H54 (cell line): ENCODE measurements at places on chromosomes 3 and 15.

- DNase-seq: peak; percentile 6
Measured at GRCh38 chr3:67357610-67358458, 296.6 kb downstream of the SUCLG2 start.

DNA sequence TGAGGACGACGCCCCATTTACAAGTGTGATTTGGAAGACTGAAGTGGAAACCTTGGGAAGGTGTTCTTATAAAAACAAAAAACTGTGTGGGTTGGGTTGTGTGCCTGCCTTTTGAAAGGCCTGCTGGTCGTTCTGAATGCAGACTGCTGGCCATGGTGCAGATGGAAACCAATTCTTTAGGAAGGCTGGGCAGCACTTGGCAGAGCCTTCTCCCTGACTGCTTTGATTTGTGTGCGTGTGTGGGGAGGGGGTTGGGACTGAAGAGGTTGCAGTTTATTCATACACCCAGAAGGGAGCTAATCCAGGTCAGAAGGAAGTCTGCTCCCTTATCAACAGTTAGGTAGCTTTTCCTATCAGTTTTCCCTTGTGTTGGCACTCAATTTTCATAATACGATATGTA, 288.7 kb downstream of the SOX2 start:
- no peak for DNase-seq

DNA sequence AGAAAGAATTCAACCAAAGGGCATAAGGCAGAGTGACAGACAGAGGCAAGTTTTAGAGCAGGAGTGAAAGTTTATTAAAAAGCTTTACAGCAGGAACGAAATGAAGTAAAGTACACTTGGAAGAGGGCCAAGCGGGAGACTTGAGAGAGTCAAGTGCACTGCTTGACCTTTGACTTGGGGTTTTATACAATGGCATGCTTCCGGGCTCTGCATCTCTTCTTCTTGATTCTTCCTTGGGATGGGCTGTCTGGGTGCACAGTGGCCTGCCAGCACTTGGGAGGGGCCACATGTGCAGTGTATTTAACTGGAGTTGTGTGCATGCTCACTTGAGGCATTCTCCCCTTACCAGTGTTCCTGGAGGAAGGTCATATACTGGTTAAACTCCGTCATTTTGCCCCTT, 30.4 kb upstream of the KLHL25 start:
- no peak for DNase-seq

DNA sequence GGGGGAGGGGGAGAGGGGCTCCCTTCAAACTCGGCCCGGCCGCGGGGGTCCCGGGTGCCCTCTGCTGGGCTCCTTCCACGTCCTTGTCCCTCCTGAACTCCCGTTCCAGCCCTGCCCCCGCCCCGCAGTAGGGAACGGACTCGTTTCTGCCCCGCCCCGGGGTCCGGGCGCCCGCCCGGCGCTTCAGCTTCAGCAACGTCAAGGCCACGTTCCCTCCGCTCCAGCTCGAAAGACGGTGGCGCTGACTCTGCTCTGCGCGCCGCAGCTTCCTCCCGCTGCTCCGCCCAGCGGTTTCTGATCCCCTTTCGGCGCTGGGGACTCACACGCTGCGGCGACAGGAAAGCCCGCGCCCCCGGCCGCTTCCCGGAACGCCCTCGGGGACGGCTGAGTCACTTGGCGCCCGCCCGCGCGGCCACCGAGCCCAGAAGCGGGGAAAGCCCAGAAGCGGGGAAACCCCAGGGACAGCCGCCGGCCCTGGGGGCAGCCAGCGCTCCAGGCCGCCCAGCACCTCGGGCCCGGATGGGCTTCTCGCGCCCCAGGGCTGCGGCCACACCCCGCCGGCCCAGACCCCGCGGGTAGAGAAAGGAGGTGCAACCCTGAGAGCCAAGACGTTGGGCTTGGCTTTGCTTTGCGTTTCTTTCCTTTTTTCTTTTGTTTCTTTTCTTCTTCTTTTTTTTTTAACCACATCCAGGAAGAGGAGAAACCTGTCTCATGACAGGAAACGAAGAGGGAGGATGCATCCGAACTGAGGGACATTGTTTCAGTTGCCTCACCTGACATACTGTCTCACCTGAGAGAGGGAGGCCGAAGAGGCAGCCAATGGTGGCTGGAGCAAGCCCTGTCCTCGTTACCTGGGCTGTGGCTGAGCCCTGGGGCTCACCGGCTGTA, 28.9 kb downstream of the ARHGAP31 start:
- peak; percentile 69 for DNase-seq

GRCh38 chr3:165885558-165886270, 48.5 kb upstream of the BCHE start:
- DNase-seq: no peak

DNA sequence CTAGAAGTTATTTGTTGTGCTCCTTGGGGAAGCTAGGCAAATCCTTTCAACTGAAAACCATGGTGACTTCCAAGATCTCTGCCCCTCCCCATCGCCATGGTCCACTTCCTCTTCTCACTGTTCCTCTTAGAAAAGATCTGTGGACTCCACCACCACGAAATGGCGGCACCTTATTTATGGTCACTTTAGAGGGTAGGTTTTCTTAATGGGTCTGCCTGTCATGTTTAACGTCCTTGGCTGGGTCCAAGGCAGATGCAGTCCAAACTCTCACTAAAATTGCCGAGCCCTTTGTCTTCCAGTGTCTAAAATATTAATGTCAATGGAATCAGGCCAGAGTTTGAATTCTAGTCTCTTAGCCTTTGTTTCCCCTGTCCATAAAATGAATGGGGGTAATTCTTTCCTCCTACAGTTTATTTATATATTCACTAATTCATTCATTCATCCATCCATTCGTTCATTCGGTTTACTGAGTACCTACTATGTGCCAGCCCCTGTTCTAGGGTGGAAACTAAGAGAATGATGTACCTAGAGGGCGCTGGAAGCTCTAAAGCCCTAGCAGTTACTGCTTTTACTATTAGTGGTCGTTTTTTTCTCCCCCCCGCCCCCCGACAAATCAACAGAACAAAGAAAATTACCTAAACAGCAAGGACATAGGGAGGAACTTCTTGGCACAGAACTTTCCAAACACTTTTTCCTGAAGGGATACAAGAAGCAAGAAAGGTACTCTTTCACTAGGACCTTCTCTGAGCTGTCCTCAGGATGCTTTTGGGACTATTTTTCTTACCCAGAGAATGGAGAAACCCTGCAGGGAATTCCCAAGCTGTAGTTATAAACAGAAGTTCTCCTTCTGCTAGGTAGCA, 657 bp downstream of the PATL2 start:
- no peak for DNase-seq

DNA sequence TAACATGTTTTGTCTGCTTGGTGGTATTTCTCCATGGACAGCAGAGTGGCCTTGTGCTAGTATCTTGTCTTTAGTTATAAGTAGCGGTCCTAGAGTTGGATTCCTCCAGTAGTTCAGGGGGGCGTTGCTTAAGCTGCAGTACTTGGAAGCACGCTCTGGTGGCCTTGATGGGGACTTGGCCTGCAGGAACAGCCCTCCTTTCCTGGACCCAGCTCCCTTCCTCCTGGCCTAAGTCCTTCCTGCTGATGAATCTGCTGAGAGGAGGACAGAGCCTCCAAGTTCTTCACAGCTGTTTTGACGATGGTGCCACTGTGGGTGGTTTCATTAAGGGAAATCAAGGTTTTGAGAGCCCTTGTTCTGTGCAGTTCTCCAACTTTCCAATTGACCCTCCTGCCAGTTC, 38.6 kb upstream of the SEC22A start:
- DNase-seq: no peak

GRCh38 chr3:16460886-16461285, 52.6 kb downstream of the RFTN1 start:
- no peak for DNase-seq

- DNase-seq: no peak
Measured at GRCh38 chr15:23022156-23022555, 17.2 kb downstream of the TUBGCP5 start.

DNA sequence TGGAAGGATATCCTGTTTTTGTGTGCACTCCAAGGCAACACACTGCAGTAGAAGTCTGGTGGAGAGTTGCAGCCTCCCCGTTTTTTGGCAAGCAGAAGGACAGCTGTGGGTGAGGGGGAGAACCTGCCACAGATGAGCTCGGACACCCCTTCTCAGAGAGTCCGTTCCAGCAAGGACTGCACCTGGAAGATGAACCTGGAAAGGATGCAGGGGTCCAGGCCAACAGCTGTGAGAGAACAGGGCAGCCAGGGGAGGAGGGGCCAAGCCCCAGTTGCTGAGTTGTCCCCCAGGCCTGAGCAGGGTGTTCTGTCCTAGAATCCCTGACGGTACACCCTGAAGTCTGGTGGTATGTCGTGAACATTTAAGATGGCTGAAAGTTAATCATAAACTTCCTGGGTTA, 30.2 kb downstream of the ZXDC start:
- DNase-seq: no peak

GRCh38 chr3:39637807-39638206, 170.3 kb downstream of the MOBP start:
- peak; percentile 22 for DNase-seq
